Left ventricle myocardium inferior (tissue), 1 donor: ENCODE measurements at places on chromosomes 3 and 15. TPM values are rescaled to one million over a fixed set of nuclear protein-coding genes. Genes with fewer than 3 reads are reported as not detected.

GRCh38 chr3:20396335-20396734 lies 210.3 kb upstream of the SGO1 start:
- no peak for DNase-seq

- no peak for DNase-seq
These were observed 10.9 kb downstream of the TEX55 start for GRCh38 chr3:119156868-119157267.

Gene KCTD6
- total RNA-seq: 6.2 TPM

Gene ZKSCAN7
- 2.6 TPM for total RNA-seq

- DNase-seq: no peak
These were observed 15.4 kb downstream of the IGSF10 start for GRCh38 chr3:151445273-151446001.

DNA sequence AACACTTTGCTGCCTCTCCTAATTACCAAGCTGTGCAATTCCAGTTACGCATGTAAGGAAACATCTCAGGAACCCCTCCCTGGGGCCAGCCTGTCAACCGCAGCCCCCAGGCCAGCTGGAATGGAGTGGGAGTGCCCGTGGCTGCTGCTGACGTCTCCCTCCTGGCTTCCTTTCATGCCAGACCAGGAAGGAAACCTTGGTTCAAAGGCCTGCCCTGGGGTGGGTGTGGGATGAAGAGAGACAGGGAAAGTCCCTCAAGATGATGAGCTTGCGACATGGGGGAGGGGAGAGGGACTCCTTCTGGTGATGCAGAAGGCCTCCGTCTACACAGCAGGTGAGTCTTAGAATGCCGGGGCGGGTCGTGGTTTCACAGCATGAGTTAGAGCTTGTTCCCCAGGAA lies 11.4 kb upstream of the CYP11A1 start:
- DNase-seq: no peak

GRCh38 chr15:57218826-57219576 lies 157.3 kb upstream of the CGNL1 start:
- DNase-seq: no peak

DNA sequence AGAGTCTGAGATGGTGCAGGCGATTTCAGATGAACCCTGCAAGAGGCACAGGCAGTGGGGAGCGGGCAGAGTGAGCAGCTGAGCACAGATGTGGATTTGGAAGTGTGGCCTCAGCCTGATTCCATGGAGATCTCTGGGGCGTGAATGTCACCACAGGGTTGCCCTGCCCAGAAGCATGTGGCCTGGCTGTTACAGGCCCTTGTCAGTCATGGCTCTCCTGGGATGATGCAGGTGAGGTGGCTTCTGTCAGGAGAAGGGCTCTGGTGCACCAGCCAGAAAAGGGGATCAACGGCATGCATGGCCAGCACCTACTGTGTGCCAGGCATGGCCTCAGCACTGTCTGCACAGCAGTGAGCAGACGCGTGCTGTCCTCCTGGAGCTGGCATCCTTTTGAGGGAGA lies 11.9 kb downstream of the HDAC11 start:
- DNase-seq: peak; percentile 7

DNA sequence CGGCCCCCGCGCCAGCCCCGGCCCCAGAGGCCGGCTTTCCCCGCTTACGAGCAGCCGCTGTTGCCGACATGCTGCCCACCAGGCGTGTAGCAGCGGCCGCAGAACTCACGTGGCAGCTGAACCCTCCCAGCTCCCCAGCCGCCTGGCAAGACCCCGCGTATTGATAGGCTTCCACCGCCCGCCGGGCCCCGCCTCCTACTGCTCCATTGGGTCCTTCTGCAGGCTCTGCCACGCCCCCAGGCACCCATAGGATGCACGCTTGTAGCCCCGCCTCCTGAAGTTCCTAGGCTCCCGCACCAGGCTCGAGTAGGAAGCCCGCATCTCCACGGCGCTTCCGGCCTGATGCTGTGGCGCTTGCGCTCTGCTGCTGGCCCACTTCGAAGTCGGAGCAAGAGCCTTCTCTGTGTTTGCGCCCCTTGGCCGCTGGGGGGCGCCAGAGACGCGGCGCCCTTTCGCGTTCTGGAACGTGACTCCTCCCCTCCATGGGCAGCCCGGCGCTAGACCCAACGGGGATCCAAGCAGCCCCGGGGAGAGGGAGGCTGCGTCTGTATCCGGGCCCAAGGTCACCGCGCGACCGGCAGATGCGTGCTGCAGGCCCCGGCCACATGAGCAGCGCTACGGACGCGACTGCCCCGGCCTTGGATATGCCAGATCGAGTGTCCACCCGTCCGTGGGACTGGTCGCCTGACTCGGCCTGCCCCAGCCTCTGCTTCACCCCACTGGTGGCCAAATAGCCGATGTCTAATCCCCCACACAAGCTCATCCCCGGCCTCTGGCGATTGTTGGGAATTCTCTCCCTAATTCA lies at the start of the genes PARP3 and RRP9:
TSS of gene PARP3 (plus strand) at position 566 of the 805 bp plus-strand sequence. CDS start 993 bp downstream, outside the sequence.
TSS of gene RRP9 (minus strand) at position 107 of the 805 bp plus-strand sequence. CDS start at position 70, 37 bp downstream.
- peak; percentile 100 for DNase-seq

DNA sequence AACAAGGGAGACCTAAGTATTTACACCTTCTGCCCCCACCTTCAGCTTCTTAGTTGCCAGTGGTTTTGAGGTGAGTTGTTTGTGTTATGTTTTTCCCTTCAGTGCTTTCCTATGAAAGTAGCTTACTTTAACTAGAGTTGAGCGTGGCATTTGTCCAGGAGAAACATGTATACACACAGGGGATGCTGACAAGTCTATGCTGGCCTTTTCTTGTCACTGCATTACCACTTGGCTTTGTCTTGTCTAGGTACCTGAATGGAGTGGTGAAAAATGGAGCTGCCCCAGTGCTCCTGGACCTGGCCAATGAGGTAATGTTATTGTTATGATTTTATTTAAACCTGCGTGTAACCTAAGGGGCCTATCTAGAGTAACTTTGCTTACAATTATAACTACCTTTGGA lies 74.4 kb downstream of the CDIN1 start:
- no peak for DNase-seq

- peak; percentile 73 for DNase-seq
These were observed 18.3 kb downstream of the MYZAP start for GRCh38 chr15:57609805-57610529.

DNA sequence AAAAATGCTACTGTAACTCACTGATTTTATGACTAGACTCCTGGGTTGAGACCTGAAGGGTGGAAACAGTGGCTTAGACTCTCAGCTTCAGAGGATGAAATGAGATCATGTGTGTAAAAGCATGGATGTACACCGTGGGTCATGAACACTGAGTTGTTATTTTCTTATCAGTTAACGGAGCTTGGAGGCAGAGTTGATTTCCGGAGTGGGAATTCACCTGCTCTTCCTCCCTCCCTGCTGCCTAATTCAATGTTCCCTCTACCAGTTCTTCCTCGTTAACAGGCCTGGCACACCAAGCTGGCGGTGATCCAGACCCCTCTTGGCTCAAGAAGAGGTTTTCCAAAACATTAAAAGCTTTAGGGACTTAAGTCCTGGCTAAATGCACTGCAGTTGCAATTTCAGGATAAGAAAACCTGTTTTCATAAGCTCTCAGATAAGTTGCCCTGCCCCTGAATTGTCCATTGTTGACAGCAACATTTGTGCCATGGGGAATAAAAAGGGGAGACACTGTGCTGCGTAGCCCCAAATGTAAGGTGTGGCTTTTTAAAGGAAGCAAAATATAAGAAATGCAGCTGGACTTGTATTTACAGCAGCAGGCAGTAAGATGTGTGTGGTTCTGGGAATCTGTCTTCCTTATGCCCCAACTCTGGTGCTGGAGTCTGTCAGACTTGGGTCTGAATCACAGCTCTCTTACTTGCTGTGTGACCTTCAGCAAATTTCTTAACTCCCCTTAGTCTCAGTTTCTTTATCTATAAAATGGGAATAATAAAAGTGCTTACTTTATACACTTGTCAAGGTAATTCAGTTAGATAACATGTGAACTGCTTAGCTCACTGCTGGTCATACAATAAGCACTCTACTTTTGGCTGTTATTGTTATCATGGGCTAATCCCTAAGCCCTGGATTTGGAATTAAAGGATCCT lies 9.9 kb downstream of the PDIA5 start:
- peak; percentile 73 for DNase-seq

Gene PRKAR2A
- 52.2 TPM for total RNA-seq

Gene LINS1
- total RNA-seq: 9.3 TPM

Gene TTLL13
- total RNA-seq: 0.19 TPM

Gene BSN
- total RNA-seq: 0.55 TPM

Gene COL8A1
- 16.4 TPM for total RNA-seq

DNA sequence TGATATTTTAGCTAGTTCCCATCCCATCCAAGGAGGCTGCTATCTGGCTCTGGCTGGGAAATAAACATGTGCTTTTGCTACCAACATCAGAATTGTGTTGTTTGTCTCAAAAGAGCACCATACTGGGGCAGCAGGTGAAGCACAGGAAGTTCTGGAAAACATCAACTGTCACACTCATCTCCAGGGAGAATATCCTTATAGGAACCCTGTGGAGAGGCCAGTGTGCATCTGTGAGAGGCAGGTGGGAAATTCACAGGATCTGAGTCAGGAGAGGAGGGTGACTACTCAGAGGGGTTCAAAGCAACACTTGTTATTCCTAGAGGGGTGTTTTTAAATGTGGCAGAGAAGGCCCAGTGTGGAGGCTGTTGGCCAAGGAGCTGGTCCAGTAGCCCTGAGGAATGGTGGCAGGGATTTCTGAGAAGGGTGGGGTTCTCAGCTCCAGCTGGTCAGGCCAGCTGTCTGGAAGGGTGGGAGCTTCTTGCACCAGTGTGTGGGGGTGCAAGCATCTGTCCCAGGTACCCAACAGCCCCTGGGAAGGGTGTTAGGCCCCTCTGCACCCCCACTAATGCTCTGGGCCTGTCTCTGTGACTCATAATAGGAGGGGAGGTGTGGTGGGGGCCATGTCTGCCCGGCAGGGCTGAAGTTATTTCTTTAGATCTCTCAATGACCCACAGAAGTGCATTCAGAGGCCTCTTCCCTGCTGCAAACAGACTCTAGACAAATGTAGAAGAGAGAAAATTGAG lies 28.7 kb downstream of the RPSA start:
- DNase-seq: no peak

Gene OXTR
- 0.14 TPM for total RNA-seq

Gene DAZL
- total RNA-seq: not detected

GRCh38 chr3:119616056-119616455 lies 18.4 kb downstream of the PLA1A start:
- no peak for DNase-seq

Gene LIPH
- 0.44 TPM for total RNA-seq

- no peak for DNase-seq
These were observed 28.1 kb upstream of the VEPH1 start for GRCh38 chr3:157531301-157531660.

Gene SHC4
- total RNA-seq: 3.3 TPM

DNA sequence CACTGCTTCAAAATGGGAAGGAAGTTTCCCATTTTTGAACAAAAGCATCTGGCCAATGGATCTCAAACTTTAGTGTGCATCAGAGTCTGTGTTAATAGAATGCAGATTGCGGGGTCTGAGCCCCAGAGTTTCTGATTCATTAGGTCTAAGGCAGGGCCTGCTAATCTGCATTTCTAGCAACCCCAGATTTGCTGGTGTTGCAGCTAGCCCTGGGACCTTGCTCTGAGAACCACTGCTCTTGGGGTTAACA lies 30.7 kb upstream of the USP3 start:
- DNase-seq: no peak

Gene SLC24A5
- total RNA-seq: not detected

DNA sequence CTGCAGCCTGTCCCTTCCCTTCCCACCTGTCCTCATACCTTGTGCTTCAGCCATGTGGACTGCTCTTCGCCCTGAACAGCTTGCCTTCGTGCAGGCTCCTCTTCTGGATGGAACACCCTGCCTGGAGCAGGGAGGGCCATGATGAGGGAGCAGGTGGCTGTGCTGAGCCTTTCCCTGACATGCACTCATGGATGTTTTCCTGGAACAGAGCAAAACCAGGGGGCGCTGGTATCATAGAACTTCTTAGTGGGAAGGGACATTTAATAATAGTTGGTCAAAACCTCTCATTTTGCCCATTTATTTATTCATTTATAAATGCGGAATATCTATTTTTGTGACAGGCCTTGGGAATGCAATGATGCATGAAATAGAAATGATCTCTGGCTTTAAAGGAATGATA lies 149.3 kb downstream of the CACNA1D start:
- DNase-seq: no peak

- DNase-seq: no peak
These were observed 502.5 kb downstream of the MECOM start for GRCh38 chr3:169161011-169161410.

DNA sequence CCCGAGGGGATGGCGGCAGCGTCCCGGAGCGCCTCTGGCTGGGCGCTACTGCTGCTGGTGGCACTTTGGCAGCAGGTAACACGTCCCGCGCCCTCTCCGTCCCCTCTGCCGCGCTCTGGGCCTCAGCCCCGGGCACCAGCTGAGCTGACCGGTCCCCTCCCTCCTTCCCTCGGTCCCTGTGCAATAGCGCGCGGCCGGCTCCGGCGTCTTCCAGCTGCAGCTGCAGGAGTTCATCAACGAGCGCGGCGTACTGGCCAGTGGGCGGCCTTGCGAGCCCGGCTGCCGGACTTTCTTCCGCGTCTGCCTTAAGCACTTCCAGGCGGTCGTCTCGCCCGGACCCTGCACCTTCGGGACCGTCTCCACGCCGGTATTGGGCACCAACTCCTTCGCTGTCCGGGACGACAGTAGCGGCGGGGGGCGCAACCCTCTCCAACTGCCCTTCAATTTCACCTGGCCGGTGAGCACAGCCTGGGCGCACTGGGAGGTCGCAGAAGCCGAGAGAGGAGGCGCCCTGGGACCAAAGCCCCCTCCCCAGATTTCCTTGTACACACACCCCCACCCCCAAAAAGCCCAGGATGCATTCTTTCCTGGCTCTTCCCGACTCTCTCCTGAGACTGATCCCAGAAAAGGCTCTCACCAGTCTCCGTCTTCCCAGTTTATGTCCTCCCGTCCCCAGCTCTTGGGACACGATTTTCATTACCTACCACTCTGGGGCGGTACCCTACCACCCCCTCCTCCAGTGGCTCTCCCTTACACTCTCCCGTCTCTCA lies 705 bp downstream of the DLL4 start:
- DNase-seq: peak; percentile 57

Gene MITF
- total RNA-seq: 81.9 TPM

Gene SLC7A14
- not detected for total RNA-seq

Gene IGF2BP2
- total RNA-seq: 17.9 TPM

GRCh38 chr3:49238274-49239127 lies 38.5 kb downstream of the C3orf62 start:
- no peak for DNase-seq

DNA sequence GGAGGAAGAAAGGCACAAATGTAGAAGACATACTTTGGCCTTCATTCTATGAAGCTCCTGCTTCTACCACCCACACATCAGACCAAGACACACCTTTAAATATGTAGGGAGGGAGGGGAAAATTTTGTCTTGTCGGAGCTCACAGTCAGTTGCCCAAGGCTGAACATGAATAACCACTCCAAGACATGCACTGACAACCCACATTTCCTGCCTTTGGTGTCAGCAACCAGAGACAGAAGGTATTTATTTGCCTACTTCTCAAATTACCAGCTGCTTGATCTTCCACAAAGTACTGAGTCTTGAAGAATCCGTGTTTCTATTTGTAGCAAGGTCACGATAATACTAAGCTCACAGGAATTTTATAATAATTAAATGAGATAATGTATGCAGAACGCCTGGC lies 169.7 kb downstream of the KCNMB2 start:
- no peak for DNase-seq

DNA sequence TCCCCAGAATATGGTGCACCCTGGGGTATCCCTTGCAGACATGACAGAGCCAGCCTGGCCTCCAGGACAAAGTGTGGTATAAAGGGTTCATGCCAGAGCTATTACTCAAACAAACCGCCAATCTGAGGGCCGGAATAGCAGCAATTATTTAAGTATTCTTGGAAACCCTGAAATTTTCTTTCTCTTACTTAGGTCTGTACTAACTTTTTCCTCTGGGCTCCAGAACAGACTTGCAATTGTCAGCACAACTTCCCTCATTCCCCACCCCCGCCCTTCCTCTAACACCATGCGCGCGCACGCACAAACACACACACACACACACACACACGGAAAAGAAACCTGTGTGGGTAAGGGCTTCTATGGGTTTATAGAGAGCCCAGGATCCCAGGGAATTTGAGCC lies 56.3 kb downstream of the ISG20 start:
- no peak for DNase-seq
